ENCODE measurements at places on chromosomes 11 and 22. TPM values are rescaled to one million over a fixed set of nuclear protein-coding genes. Genes with fewer than 3 reads are reported as not detected.

The CASP5 gene
- total RNA-seq, result not detected

The PHOX2A gene
- total RNA-seq, result not detected

The VSIG10L2 gene
- not detected for total RNA-seq

The ZNF214 gene
- 1.9 TPM for total RNA-seq

The SLC22A25 gene
- not detected for total RNA-seq

The SLCO2B1 gene
- total RNA-seq, result 6.3 TPM

The MMP10 gene
- 1.4 TPM for total RNA-seq

The OR10G7 gene
- total RNA-seq, result not detected

The OR5T3 gene
- total RNA-seq, result not detected

The CRYBA4 gene
- total RNA-seq, result not detected

The POU2AF3 gene
- 0.94 TPM for total RNA-seq

The STK33 gene
- 3.4 TPM for total RNA-seq
